ENCODE measurements at places on chromosomes 11 and 22.
A peak's percentile ranks its signal among the peaks of the same experiment; 100 is the strongest.

- no peak for DNase-seq
Observed at GRCh38 chr11:73263640-73264039, 8.5 kb upstream of the P2RY6 start.

DNA sequence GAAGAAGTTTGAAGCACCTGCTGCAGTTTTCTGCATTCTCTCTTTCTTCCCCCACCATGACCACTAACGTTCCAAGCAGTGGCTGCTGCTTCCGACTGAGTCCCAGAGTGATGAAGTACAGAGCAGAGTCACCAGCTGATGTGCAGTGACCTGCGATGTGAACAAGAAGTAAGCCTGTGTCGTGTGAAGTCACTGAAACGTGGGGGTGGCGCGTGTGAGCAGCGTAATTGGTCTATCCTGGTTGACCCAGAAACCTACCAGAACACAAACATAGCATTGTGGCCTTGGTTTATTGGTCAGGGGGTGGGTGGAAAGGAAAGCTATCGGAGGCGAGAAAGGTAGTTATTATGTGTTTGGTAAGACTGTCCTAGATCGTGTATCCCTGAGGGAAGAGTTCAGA lies 3.5 kb downstream of the KRTAP5-7 start:
- no peak for DNase-seq

- DNase-seq, result no peak
Observed at GRCh38 chr11:1968454-1969002, 21.4 kb downstream of the MRPL23 start.

- DNase-seq, result no peak
Observed at GRCh38 chr11:8926236-8926635, 6.5 kb downstream of the C11orf16 start.

DNA sequence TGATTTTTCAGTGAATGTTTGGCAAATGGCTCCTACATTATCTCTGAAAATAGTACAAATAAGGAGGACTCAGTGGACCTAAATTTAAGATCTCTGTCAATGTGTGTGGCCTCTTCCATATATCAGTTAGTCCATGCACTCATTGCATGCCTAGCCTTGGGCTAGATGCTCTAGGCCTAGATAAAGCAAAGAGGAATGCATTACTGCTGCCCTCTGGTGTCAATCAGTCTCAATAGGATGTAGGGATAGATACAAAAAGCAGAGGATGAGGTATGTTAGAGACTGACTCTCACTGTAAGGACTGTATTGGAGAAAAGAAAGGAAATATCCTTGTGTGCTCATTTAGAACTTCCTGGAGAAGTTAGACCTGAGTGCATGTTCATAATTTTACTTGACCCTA lies 42.0 kb downstream of the MS4A2 start:
- DNase-seq, result peak; percentile 72

GRCh38 chr11:90449606-90450005 lies 226.8 kb upstream of the CHORDC1 start:
- no peak for DNase-seq

DNA sequence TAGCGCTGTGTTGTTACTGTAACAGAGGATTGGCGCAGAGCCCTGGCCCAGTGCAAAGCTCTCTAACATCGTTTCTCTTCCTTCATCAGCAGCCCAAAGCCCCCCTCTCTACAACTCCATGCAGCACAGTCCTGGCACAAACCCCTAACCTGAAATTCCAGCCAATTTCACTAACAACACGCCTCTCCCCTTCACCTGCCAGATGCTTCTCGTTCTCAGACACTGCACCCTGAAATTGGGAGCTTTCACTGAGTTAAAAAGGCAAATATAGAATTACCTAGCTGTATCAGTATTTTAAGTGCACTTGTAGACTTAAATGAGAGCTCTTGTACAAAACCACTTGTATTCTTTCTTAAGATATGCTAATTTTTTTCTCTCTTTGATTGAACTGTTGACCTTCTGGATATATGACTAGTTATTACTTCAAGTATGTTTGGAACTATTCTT lies 16.3 kb downstream of the GRAP2 start:
- no peak for DNase-seq

GRCh38 chr22:41015003-41015402 lies 63.8 kb downstream of the RBX1 start:
- no peak for DNase-seq

- no peak for DNase-seq
Observed at GRCh38 chr11:76232026-76232665, 25.8 kb upstream of the WNT11 start.

DNA sequence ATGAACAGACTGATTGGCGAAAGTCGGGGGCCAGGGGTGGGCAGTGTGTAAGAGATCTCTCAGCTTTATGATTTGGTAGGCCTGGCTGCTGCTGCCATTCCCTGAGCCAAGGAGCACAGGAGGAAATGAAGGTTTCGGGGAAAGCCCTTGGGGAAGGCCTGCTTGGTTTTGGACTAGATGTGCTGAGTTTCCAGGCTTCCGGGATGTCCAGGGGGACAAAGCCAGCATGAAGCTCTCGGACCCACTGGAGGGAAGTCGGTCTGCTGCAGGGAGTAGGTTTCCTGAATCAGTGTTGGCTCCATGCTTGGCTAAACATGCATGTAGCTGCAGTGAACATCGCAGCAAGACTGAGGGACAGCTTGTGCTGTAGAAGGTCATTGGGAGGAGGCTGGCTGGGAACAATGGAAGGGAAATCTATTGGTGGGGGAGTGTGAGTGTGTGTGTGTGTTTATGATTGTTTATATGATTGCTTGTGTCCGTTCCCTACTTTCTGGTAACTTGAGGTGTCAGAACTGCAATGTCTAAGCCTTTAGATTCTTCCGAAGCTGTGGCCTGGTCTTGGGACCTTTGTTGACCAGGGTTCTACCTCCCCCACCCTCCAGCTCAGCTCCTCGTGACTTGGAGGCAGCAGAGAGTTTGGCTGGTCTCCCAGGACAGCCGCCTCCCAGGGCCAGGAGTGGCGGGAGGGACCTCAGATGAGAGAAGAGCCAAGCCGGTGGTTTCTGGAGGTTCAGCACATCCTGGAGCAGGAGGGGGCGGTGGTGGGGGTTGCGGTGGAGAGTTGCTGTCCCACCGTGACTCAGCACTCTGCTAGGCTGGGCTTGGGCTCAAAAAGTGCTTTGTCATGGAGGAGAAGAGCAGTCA lies 4.0 kb upstream of the FTH1 start:
- peak; percentile 99 for DNase-seq

GRCh38 chr11:69122630-69123431 lies 32.9 kb upstream of the SMIM38 start:
- no peak for DNase-seq

DNA sequence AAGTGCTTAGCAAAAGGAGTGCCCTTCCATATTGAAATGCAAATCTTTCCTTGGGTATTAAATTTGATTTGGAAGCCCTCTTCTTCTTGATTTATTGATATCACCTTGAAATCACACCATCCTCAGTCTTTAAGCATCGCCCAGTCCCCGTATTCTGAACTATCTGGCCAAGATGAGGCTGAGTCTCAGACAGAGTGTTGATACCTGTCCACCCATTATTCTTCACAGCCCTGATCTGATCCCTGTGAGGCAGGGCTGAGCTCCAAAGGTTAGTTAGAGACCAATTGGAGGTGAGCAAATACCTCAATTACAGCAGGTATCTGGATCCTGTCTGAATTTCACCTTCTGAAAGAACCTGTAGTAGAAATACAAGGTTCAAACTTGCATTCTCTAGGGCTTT lies 326.3 kb downstream of the FAT3 start:
- DNase-seq, result no peak

DNA sequence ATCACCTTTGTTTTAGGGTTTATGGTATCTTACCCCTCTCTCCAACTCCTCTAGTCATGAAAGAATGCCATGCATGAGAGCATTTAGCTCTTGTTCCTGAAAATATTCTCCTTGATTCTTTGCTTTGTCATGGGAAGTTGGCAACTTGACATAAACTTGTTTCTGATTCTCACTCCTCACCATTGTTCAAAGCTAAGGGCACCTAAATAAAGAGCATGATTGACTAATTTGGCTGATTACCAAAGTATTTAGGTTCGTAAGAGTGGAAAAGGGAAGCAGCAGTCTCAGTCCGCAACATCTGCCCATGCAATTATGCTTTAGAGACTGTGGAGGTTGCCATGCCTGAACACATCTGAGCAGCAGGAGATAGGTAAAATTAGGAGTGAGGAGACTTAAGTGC lies 26.4 kb downstream of the OR52K1 start:
- no peak for DNase-seq

DNA sequence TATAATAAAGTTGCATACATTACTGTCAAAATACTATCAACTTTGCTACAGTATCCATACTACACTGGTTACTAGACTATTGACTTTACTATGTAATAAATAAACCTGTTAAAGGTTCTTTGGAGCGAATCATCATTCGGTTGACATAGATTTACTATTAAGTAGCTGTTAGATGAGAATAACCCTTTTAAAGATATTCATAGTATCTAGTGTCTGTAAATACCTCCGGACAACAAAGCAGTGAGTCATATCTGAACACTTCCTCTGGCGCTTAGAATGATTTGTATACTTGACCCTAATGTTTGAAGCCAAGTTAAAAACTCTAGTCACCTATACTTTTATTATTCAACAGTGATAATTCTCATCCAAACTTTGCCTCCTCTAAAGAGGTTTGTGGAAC lies 84.7 kb downstream of the MSANTD4 start:
- no peak for DNase-seq

GRCh38 chr22:26835929-26836528 lies 178.6 kb downstream of the MIAT start:
- DNase-seq, result peak; percentile 24

DNA sequence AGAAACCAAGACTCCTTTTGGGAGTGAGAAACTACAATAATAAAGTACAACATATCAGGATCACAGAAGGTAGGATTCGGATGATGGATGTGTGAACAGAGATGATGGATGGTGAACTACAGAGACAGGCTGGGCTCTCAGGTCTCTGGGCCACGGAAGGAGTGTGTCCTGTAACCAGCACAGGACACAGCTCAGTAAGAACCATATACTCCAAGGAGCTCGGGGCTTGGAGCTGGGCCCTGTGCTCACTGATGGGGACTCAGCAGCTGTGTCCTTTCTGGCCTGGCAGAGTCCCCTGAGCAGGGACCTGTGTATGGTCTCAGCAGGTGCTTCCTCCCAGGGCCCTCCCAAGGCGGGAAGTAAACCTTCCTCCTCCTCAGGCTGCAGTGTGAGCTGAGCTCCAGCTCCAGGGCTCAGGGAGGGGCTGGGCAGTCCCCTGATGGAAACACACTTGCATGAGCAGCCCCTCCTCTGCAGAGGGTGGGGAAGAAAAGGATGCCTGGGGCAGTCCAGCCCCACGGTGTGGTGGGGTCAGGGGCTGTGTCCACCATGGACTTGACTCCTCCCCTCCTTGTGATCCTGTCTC lies 39.8 kb upstream of the TOP3B start:
- DNase-seq, result no peak

- DNase-seq, result no peak
Observed at GRCh38 chr22:21865041-21865440, 2.4 kb downstream of the MAPK1 start.

DNA sequence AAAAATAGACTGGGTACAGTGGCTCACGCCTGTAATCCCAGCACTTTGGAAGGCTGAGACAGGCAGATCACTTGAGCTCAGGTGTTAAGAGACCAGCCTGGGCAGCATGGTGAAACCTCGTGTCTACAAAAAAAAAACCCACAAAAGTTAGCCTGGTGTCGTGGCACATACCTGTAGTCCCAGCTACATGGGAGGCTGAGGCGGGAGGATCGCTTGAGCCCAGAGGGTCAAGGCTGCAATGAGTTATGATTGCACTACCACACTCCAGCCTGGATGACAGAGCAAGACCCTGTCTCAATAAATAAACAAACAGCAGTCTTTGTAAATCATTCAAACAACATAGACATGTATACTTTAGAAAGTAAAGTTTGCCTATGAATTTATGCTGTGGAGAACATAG lies 2.5 kb downstream of the MOV10L1 start:
- DNase-seq, result no peak

GRCh38 chr11:9748361-9748970 lies 84.6 kb downstream of the SWAP70 start:
- peak; percentile 68 for DNase-seq

- no peak for DNase-seq
Observed at GRCh38 chr11:2591805-2592204, 108.0 kb downstream of the KCNQ1OT1 start.

GRCh38 chr11:12979928-12980689 lies 29.0 kb upstream of the RASSF10 start:
- no peak for DNase-seq

- DNase-seq, result peak; percentile 29
Observed at GRCh38 chr11:115759622-115760460, 255.6 kb upstream of the CADM1 start.

DNA sequence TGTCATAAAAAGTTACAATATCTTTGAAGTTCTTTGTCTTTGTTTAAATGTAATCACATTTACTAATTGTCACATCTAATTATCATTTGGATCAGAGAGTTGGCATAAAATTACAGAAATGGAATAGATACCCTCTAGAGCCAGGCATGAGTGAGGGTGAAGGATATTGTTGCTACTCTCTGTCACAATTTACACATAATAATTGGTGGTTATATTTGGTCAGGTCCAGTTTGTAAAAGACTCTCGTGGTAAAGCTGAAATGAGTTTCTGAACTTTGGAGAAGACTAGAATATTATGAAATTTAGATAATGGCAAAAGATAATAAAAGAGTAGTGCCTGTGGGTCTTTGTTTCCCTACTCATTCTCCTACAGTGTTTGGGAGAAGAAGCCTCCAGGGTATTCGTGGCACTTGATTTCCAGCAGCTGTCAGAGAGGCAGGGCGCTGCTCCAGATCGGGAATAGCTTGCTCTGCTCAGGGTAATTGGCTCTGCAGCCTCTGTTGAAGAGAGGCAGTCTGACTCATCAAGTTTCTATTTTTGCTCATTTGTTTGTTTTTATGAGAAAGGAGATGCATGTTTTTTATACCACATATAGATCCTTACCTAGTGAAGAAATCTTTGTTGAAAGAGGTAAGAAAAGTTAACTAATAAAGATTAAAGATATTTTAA lies 349.9 kb downstream of the CNTN5 start:
- peak; percentile 46 for DNase-seq

- no peak for DNase-seq
Observed at GRCh38 chr11:81802591-81802990, 931.1 kb downstream of the FAM181B start.

DNA sequence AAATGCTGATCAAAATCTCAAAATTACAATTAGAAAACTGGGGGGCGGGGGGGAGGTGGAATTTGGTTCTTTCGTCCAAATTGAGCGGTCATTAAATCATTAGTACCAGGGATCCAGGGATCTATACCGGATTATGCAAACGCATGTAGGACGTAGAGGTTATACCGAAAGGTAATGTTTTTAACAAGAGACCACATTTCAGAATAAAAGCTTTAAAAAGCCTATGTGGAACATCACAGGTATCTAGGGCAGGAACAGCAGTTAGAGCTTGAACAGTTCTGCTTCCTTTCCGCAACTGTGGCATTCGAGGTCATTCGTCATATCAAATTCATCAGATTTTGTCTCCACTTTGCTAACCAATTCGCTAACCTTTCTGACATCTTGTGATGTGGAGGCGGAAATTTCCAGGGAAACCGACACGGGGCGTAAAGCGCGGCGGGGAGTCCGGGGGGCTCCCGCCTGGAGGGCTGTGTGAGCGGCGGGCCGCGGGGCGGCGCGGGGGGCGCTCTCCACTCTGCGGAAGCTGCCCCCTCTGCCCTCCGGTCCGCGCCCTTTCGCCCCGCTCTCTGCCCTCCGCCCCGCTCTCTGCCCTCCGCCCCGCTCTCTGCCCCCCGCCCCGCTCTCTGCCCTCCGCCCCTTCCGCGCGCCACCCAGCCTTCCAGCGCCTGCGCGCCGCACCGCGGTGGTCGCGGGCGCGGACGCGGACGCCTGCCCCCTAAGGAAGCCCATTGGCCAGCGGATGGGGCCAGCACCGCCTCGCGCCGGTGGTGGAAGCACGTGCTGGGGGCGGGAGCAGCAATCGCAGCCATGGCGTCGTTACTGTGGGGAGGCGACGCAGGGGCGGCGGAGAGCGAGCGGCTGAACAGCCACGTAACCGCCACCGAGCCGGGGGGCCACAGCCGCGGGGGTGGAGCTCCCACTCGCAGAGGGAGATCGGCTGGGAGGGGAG lies at the start of gene DDX25:
Gene DDX25, plus strand, starts transcription at position 798 of the 949 bp plus-strand sequence. Its CDS starts 10 bp downstream, at position 808.
- no peak for DNase-seq

Data from foreskin melanocyte (primary cell).